ENCODE measurements at places on chromosomes 11 and 22.

- no peak for DNase-seq
Measured at GRCh38 chr11:65882120-65883057, 2.8 kb downstream of the CTSW start.

- no peak for DNase-seq
Measured at GRCh38 chr11:4508886-4509285, 26.4 kb downstream of the OR52K1 start.

GRCh38 chr11:14073849-14074476 is 111.4 kb downstream of the SPON1 start:
- no peak for DNase-seq

- peak; percentile 61 for DNase-seq
Measured at GRCh38 chr11:8963569-8964323, 496 bp downstream of the TMEM9B start.

DNA sequence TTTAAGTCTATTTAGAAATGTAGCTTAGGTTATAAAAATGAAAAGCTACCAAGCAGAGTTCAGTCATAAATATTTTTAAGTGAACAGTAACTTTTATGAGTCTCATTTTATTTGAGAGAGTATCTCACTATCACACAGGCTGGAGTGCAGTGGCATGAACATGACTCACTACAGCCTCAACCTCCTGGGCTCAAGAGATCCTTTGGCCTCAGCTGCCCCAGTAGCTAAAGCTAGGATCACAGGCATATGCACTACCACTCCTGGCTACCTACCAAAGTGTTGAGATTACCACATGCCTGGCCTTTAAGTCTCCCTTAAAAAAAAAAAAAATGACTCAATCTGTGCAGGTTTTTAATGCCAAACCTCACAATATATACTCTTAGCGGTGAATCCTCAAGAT is 34.7 kb upstream of the CLNS1A start:
- no peak for DNase-seq

GRCh38 chr22:44947049-44947448 is 62.8 kb downstream of the PHF21B start:
- no peak for DNase-seq

- peak; percentile 42 for DNase-seq
Measured at GRCh38 chr11:130549393-130549999, 101.1 kb downstream of the ADAMTS15 start.

DNA sequence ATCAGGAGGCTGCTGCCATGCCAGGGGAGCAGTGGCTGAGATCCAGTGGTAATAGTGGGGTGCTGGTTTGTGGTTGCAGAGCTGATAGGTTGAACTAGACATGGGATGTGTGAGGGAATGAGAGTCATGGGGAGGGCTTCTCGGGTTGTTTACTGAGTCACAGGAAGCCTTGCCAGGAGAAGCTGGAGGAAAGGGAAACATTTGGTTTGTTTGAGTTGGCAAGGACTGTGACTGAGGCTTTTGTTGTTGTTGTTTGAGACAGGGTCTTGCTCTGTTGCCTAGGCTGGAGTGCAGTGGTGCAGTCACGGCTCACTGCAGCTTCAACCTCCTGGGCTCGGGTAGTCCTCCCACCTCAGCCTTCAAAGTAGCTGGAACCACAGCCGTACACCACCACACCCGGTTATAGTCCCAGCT is 49.3 kb downstream of the CABIN1 start:
- DNase-seq = no peak

DNA sequence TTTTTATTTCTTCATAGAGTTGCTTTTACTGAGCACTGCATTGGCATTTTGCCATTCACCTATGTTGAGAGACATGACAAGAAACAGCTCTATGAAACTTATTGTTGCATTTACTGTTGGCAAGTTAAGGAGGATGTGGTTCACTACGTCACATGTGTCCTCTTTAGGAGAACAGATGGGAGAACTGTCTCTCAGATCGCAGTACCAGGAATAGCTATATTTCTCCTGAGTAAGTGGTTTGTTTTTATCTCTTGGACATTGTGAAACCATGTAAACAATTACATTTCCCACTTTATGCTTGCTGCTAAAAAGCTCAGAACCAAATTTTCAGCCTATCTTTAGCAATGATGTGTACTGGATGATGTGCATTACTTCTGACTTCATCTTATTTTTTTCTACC is 34.8 kb upstream of the PSMA1 start:
- DNase-seq = peak; percentile 98

GRCh38 chr22:36773935-36774334 is 2.0 kb downstream of the IFT27 start:
- DNase-seq = peak; percentile 52

DNA sequence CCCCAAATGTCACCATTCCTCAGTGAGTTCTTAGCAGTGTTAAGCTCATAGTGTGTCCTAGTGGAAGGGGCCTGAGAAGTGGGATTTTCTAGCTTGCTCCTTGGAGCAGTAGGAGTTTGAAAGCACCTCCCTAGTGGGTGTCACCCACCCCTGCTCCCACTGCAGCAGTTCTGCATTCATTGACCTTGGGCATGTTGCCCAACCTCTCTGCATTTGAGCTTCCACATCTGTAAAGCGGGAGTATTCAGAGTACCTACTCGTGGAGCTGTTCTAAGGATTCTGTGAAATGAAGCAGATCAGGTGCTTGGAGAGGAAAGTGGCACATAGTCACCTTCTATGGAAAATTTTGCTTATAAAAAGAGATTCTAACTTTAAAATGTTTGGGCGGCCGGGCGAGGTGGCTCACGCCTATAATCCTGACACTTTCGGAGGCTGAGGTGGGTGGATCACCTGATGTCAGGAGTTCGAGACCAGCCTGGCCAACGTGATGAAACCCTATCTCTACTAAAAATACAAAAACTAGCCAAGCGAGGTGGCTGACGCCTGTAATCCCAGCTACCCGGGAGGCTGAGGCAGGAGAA is 16.9 kb downstream of the LMO2 start:
- peak; percentile 44 for DNase-seq

DNA sequence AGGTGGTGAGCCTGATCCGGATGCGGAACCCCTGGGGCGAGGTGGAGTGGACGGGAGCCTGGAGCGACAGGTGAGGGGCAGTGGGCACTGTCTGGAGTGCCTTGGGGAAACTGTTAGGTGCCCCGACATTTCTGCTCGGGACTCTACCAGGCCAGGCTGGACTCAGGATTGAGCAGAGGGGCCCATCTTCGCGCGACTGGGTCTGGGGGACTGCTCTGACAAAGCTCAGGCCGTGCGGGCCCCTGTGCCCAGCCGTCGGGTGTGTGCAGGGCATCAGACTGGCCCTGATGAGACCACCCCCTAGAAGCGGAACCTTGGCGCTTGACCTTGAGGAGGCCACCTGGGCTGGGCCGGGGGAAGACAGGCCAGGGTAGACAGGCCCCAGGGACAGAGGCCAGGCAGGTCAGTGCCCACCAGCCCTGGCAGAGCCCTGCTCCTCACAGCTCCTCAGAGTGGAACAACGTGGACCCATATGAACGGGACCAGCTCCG is 6.3 kb downstream of the CAPN1 start:
- DNase-seq = no peak

DNA sequence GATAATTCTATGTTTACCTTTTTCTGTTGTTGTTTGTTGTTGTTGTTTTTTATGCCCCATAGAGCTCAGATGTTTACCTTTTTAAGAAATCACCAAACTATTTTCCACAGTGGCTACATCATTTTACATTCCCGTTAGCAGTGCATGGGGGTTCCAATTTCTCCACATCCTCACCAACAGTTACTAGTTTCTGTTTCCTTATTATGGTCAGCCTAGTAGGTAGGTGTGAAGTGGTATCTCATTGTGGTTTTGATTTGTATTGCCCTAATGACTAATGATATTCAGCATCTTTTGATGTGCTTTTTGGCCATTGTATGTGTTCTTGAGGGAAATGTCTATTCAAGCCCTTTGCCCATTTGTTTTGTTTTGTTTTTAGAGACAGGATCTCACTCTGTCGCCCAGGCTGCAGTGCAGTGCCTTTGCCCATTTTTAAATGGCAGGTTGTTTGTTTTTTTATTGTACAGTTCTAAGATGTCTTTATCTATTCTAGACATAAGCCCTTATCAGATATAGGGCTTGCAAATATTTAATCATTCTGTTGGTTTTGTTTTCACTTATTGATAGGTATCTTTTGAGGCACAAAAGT is 27.5 kb downstream of the CHEK2 start:
- no peak for DNase-seq

GRCh38 chr22:35135165-35135564 is 69.2 kb downstream of the ISX start:
- DNase-seq = no peak

DNA sequence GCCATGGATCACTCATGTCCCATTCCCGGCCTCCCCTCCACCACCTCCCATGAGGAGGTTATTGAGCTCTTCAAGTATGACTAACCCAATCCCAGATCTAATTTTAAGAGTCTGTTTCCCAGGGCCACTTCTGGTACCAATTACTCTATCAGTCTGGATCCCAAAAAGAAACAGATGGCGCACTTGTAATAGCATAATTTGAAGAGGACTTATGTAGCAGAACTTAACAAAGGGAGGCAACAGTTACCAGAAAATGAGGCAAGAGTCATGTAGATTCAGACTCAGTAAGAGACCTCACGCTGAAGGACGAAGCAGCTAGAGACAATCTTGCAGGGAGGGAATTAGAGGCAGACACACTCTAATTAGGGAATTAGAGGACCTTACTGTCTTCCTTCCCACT is 46.9 kb downstream of the DDX6 start:
- no peak for DNase-seq

GRCh38 chr11:119673052-119673758 is 55.8 kb downstream of the NECTIN1 start:
- DNase-seq = no peak

- DNase-seq = no peak
Measured at GRCh38 chr11:75938543-75938942, 123.5 kb downstream of the UVRAG start.

DNA sequence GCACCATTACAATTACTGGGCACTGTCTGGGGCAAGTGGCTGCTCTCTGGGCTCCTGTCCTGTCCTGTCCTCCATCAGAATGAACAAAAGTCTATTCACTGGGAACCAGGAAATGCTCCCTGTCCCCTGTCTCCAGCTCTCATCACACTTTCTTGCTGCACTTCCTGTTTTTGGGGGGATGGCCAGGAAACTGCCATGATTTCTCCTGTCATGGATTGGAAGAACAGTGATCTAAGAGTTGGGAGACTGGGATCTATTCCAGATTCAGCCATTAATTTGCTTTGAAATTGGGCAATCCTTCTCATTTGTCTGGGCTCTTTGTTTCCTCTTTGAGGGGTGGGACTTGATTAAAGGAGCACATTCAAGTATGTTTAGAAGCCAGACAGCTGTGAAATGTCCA is 61.4 kb upstream of the KIRREL3 start:
- DNase-seq = no peak

- no peak for DNase-seq
Measured at GRCh38 chr11:18239655-18240054, 3.1 kb upstream of the SAA4 start.

GRCh38 chr11:86182976-86183584 is 61.5 kb upstream of the EED start:
- DNase-seq = peak; percentile 36

DNA sequence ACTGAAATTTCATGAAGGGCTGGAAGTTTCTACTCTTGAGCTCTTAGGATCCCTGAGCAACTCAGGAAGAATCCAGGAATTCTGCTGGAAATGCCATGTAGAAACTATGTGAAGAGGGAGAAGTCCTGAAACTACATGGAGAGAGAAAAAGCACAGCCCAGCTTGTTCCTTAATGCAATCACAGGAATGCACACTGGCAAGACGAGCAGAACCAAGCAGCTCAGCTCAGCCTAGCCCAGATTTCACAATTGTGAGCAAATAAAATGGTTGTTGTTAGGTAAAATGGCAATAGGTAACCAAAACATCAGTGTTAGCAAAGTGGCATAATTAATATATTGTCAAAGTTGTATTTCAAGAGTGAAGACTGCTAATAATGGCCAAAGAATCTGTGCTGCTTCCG is 28.1 kb downstream of the ZNF214 start:
- DNase-seq = no peak

DNA sequence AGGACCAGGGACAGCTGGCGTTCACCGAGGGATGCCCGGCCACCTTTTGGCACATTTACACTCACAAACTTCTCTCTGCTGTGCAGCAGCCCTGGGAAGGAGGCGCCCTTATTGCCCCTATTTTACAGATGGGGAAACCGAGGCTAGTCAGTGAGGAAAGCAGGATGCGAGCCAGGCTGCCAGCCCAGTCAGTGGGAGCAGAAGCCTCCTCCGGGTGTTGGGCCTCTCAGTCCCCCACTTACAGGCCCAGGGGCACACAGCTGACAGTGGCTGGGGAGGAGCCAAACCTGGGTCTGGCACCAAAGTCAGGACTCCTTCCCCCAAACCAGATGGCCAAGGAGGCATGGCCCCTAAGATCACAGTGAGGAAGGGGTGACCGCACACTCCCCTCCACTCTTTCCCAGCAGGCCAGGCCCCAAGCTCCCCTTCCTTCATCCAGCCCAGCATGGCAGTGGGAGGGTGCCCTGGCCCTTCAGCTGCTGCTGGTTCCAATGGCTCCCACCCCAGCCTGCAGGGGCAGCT is 121.4 kb upstream of the ANO1 start:
- DNase-seq = no peak

DNA sequence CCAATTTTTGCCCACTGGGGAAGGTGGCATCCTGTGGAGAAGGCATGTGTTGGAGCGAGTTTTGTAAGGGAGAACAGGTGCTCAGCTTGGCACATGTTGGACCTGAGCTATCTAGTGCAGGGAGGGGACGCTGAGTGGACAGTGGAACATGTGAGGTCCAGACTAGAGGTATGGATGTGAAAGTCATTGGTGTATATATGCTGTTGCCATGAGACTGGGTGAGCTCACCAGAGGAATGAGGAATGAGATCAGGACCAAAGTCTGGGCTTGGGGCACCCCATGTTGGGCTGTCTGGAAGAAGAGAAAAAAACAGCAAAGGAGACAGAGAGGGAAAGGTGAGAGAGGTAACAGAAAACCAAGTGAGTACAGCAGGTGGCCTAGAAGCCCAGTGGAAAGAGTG is 12.3 kb upstream of the SYT7 start:
- DNase-seq = no peak

- no peak for DNase-seq
Measured at GRCh38 chr11:11498195-11498594, 123.6 kb downstream of the GALNT18 start.

GRCh38 chr11:102831489-102832440 is 11.6 kb downstream of the MMP3 start:
- no peak for DNase-seq

DNA sequence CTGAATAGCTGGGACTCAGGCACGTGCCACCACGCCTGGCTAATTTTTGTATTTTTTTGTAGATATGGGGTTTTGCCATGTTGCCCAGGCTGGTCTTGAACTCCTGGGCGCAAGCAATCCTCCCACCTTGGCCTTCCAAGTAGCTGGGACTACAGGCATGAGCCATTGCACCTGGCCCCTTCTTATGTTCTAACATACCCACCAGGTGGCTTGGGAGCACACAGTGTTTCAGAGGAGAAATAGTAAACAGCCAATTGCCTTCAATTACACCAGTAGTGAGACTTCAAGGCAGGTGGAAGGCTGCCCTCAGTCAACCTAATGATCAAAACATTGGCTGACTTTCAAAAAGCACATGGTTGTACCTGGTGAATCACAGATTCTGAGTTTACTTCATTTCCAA is 167.2 kb downstream of the SWAP70 start:
- DNase-seq = no peak

GRCh38 chr11:67700548-67701262 is 26.3 kb upstream of the ALDH3B2 start:
- no peak for DNase-seq

- DNase-seq = no peak
Measured at GRCh38 chr11:134711588-134711987, 299.5 kb upstream of the B3GAT1 start.
